ENCODE measurements at places on chromosomes 16 and 17.

DNA sequence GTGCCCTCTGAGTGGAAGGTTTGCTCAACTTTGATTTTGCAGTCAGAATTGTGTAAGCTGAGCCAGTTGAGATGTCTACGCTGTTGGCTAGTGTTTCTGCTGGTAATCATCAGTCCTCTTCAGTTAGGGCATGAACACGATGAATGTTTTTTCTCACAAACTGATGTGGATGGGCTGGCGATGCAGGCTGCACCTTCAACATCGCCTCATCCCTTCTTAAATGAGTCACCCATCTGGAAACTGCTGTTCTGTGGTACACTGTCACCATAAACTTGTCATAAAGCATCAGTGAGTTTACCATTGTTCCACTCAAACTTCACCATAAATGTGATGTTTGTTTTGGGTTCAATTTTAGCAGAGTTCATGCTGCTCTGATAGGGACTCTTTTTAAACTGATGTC is 8.4 kb downstream of the C16orf95 start:
- no peak for DNase-seq

DNA sequence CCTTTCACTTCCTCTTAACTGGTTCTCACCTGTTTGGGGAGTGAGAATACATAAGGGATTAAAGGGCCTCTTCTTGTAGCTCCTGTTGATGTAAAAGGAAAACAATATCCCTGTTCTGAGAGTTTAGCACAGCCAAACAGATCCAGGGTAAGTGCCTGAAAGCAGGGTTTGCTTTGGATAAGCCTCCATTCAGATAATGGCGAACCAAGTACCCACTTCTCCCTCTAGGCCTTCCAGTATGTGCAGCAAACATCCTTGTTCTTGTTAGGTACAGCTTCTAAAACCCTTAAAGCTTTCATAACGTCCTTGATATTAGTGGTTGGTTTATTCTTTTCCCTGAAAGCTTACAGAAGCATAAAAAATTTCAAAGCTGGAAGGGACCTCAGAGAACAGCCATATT is 130.6 kb upstream of the DNAH9 start:
- no peak for DNase-seq

DNA sequence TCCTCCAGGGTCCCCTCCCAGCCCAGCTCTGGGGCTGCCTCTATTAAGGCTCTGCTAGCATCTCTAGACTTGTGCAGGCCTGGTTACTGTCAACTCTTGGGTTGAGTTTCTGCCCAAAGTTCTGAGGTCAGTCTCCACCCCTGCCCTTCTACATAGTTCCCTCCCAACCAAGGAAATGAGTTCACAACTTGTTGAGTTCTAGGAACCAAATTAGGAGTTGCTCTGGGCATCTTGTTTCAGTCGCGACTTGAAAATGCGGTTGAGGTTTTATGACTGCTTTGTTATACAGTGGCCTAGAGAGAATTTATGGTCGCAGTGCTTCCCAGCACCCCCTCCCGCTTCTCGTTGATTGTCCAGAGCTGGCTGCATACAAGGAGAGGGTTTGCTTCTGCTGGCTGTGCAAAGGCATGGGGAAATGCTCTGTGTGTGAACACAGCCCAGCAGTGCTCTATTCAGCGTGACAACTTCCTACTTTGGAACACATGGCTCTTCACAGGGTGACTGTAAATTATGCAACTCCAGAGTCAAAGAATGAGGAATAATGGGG is 20.2 kb downstream of the GNAO1 start:
- DNase-seq: no peak

DNA sequence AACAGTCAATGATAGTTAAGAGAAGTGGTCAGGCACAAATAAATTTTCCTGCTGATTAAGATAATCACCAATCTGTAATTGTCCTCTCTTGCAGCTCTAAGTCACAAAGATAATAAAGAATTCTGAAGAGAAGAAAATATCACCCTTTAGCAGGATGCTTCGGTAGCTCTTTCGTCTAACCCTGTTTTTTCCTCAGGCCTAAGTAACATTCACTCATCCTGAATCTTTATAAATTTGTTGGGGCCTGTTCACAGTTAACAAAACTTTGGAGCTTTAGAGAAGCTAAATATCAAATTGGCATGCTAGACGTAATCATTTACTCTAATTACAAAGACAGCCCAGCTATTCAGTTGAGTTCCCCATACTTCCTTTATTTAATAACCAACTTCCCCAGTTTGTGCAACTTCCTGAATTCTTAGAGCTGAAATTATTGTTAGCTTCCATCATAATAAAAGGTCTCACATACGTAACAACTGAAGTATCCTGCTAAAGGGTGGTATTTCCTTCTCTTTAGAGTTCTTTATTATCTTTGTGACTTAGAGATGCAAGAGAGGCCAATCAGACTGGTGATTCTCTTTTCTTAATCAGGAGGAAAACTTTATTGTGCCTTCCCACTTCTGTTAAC is 118.6 kb downstream of the TANGO6 start:
- DNase-seq: no peak

DNA sequence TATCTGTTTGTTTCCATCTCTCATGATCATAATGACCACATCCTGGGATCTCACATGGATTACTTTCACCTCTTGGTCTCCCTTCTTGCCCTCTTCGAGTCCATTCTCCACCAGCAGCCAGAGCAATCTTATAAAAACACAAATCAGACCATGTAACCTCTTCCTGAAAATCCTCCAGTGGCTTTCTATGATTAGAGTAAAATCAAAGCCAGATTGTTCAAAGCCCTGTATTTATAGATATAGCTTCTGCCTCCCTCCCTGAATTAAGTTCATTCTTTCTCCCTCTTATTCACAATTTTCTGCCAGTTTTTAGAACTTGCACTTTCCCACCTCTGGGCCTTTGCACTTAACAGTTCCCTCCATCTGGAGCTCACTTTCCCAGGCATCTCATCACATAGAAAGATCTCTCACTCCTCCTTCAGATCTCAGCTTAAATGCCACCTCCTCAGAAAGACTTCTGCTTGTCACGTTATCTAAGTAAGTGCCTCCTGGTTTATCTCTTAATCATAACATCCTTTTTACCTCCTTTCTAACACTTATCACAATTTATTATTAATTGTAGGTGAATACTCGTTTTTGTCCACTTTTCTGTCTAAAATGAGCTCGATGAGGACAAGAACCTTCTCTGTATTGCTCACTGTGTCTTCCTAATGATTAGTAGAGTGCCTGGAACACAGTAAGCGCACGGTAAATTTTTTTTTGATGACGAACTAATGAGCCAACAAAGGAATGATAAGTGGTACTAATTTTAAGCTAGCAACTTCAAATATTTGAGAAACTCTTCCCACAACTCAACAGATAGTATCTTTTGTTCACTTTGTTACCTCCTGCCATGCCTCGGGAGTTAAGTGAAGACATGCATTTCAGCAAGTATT is 80.5 kb downstream of the CYB561 start:
- no peak for DNase-seq

- no peak for DNase-seq
These were observed 13.7 kb upstream of the CDC42EP4 start for GRCh38 chr17:73325527-73325842.

- DNase-seq: no peak
These were observed 179.6 kb downstream of the CCT6B start for GRCh38 chr17:34781571-34782108.

GRCh38 chr17:4162775-4163466 is 19.9 kb downstream of the CYB5D2 start:
- DNase-seq: no peak

GRCh38 chr16:53159781-53160436 is 105.1 kb downstream of the CHD9 start:
- DNase-seq: no peak

DNA sequence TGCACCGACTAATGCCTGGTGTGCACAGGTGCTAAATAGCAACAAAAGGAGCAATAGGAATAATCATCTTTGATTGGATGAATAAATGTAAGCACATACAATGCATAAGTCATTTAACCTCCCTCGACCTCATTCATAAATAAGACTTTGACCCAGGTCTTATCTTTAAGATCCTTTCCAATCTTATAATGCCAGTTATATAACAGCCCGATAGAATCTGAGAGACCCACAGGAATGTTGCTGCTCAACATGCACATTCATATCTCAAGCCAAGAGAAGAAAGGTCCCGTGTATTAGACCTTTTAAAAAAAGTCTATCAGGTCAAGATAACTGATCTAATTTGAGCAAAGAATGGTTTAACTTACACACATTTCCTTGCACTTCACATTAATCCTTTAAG is 146.8 kb upstream of the SOX9 start:
- DNase-seq: no peak

DNA sequence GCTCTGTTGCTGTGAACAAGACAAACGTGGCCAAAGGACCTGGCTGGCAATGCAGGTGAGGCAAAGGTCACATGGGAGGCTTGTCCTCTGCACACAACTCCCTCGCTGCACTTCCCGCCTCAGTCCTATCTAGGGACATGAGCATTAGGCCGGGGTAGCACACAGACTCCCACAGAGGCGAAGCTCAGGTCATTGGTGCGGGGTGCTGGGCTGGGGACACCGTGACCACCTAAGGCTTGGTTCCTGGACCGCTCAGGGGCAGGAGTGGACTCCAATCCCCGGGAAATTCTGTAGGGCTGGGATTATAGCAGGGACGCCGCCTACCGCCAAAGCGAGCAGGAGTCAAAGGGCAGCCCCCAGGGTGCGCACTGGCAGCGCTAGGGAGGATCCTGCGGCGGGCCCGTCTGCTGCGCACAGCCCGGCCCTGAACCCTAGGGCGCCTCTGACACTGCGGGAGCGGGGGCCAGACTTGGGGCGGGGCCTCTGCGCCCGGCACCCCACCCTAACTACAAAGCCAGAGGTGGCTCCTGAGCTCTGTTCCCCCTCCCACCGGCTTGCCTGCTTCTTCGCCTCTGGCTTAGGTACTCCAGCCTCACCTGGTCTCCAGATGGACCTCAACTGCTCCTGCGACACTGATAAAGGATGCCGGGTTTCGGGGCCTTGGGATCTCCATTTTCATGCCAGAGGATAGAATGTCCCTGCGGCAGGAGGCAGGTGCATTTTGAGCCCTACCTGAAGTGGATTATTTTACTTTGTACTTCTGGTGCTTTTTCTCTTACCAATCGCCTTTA is 3.9 kb upstream of the MT1B start:
- no peak for DNase-seq

DNA sequence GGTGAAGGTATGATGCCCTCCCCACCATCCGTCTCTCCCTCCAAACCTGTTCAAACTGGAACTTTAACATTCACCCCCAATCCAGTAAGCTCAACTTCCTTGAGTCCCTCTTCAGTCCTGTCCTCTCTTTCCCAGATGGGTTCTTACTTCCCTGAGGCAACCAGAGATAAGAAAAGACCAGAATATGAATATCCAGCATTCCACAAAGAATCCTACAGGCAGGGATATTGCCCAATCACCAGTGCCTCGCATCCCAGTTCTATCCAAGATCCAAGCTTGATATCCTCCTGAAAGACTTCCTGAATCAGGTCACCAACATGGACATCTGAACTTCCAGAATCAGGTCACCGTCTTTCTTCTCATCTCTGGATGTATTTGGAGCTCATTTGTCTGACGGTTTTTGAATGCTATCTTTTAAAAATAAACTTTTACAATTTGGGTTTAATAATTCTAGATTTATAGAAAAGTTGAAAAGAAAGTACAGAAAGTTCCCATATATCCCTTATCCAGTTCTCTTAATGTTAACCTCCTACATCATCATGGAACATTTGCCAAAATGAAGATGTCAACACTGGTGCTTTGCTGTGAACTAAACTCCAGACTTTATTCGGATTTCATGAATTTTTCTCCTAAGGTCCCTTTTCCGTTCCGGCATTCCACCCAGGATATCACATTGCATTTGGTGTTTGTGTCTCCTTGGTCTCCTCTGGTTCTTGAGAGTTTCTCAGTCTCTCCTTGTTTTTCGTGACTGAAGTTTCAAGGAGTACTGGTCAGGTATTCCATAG is 13.7 kb upstream of the COL1A1 start:
- DNase-seq: no peak

DNA sequence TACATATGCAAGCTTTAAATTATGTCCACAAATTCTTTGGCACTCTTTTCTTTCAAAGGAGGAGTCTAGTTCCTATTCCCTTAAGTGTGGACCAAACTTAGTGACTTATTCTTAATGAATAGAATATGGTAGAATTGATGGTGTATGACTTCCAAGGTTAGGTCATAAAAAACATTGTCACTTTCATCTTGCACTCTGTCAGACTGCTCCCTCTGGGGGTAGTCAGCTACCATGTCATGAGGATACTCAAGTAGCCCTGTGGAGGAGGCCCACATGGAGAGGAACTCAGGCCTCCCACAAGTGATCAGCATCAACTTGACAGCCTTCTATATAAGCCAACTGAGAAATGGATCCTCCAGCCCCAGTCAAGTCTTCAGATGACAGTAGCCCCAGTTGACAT is 58.0 kb upstream of the SCNN1B start:
- DNase-seq: no peak

GRCh38 chr17:68357886-68358285 is 66.6 kb downstream of the ARSG start:
- no peak for DNase-seq

GRCh38 chr17:37488009-37488604 is 1.6 kb upstream of the DUSP14 start:
- no peak for DNase-seq

GRCh38 chr17:16419929-16420271 is 4.5 kb downstream of the TRPV2 start:
- DNase-seq: no peak

- no peak for DNase-seq
These were observed 2.7 kb downstream of the TBCD start for GRCh38 chr17:82754297-82755208.

- DNase-seq: no peak
These were observed 36.5 kb upstream of the SIAH1 start for GRCh38 chr16:48421741-48422140.

- DNase-seq: no peak
These were observed 152.6 kb upstream of the CACNG5 start for GRCh38 chr17:66682283-66682682.

GRCh38 chr16:17173281-17173680 is 297.5 kb downstream of the XYLT1 start:
- DNase-seq: no peak

GRCh38 chr17:3502466-3502865 is 26.7 kb downstream of the ASPA start:
- no peak for DNase-seq

GRCh38 chr17:46023783-46024388 is 24.8 kb downstream of the STH start:
- no peak for DNase-seq

GRCh38 chr16:71373073-71373472 is 14.6 kb downstream of the CALB2 start:
- DNase-seq: no peak

DNA sequence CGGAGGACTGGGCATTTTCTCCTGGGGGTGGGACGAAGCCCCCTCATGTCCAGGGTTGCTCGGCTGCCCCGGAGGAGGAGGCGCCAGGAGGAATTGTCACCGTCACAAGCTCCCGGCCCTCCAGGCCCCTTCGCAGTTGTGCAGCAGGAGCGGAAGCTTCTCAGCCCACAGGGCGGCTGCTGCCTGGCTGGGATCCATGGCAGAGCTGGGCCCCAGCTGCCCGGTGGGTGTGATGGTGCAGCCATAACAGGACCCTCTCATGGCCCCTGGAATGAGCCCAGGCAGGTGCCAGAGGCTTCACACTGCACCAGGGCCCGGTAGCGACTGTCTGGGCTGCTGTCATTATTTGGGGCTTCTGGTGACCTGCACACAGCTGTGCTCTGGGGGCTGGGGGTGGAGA is 54.9 kb upstream of the GNG13 start:
- no peak for DNase-seq

Data from stimulated activated CD4-positive, alpha-beta T cell treated with anti-CD3 and anti-CD28 coated beads, TNF-alpha, amount 100 ng/mL, for 48 hours (primary cell).